Right renal cortex interstitium (tissue), 3 donors: ENCODE measurements at places on chromosomes 6 and 20.

DNA sequence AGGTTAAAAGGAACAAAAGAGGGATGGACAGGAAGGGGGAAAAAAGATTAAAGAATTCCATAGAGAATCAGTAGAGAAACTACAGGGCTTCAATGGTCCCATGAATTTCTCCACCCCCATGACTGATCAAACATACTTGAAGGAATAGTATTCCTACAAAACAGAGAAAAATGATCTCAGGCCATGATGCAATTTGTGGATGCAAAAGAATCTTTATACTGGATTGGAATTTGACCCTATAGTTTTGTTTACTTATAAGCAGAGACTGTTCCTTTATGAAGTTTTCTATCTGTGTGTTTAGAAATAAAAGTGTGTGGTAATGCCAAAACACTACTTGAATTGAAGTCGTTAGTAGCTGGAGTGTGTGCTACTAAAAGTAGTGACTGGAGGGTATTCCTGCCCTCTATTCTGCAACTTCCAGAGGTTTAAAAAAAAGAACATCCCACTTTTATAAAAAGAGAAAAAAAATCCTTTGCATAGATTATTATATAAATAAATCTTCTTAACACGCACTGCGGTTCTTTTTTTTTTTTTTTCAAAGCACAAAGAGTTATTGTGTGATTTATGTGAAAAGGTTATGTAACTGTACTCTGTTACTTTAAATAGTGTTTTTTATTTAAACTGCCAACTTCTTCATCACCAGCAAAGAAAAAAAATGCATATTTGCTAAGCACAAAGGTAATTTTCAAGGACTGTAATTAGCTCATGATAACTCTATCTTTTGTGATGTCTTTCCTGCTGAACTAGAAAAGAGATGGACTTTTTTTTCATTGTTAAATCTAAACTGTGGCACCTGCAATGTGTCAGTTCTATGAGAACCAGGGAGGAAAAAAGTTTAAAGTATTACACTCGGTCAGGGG is 214.5 kb upstream of the CITED2 start:
- DNase-seq, result no peak

- DNase-seq, result no peak
Measured at GRCh38 chr6:78639111-78640110, 227.9 kb upstream of the IRAK1BP1 start.

GRCh38 chr6:101824551-101825345 is 431.2 kb downstream of the GRIK2 start:
- DNase-seq, result no peak

DNA sequence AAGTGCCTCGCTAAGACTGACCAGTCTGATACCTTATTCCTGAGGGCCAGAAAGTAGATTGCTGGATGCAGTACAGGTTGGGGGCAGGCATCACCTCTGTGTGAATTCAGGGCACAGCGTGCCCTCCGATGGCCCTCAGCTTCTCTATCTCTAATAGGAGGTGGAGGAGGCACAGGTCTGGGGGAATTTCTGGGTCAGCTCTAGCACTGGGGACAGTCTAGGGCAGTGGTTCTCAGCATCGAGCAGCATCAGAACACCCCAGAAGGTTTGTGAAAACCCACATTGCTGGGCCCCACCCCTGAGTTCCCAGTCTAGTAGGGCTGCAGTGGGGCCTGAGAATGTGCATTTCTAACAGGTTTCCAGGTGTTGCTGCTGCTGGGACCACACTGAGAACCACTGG is 166.7 kb downstream of the CDC5L start:
- DNase-seq, result no peak

GRCh38 chr20:61948586-61949362 is 116.9 kb downstream of the TAF4 start:
- no peak for DNase-seq

GRCh38 chr20:57482148-57482547 is 42.8 kb downstream of the CTCFL start:
- no peak for DNase-seq

DNA sequence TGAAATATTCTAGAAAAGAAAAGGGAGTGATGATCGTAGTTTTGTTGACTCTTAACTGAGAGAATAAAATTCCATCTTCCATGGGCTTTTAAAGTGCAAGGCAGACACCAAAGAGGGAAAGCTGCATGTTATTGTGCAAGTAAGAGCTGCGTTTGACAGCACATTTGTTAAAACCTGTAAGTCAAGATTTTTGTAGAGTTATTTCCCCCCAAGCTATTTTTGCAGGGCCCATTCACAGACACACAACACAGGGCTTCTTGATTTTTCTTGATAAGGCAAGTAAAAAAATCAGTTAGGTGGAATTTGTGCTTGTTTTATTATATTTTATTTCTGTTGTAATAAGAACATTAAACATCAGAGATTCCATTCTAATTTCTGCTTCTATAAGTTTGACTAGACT is 13.8 kb downstream of the CFAP206 start:
- no peak for DNase-seq

DNA sequence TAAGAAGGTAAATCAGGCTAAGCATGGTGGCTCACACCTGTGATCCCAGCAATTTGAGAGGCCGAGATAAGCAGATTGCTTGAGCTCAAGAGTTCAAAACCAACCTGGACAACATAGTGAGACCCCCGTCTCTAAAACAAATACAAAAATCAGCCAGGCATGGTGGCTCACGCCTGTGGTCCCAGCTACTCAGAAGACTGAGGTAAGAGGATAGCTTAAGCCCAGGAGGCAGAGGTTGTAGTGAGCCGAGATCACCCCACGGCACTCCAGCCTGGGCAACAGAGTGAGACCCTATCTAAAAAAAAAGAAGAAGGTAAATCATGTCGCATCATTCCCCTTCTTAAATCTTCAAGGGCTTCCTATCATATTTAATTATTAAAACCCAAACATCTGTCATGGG is 39.0 kb upstream of the PRND start:
- DNase-seq, result no peak

GRCh38 chr20:2585811-2586210 is 49.4 kb downstream of the TMC2 start:
- no peak for DNase-seq

DNA sequence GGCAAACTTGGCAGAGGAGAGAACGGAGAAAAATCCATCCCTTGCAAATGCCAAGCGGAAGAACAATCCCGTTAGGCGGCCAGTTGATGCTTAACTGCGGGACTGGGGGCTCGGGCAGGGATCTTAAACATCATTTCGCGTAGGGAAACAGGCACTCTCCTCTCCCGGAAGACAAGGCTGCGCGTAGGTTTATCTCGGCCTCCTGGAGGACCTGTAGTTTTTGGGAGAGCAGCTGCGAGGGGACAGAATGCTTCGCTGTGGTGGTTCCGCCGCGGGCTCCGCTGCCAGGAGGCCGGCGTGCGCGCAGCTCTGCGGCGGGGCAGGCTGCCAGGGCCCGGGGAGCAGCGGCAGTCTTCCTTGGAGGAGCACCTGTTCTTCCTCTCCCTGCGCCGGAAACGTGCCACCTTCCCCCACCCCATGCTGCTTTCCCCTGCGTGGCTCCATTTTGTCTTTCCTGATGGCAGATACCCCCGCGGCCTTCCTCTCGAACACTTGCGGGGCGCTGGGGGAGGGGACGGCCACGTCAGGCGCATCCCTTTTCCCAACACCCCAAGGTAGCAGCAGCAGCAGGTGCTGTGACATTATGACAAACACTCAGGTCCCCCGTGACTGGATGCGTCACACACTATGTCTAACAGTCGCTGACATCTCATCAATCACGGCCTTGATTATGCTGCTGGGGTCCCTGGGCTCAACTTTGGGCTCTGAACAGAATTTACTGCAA is 230.7 kb upstream of the BTBD3 start:
- no peak for DNase-seq

DNA sequence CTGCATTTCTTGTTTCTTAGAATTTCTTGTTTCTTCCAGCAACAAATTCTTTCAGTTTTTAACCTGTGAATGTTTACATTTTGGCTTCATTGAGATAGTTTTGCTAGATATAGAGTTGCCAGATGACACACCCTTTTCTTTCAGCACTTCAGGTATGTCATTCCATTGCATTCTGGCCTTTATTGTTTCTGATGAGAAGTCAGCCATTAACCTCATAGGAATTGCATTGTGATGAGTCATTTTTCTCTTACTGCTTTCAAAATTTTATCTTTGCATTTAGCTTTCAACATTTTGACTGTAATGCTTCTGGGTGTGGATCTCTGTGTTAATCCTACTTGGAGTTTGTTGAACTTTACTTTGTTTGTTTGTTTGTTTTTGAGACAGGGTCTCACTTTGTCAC is 440.3 kb upstream of the HS3ST5 start:
- DNase-seq, result no peak
